ENCODE measurements at places on chromosomes 4 and X.

DNA sequence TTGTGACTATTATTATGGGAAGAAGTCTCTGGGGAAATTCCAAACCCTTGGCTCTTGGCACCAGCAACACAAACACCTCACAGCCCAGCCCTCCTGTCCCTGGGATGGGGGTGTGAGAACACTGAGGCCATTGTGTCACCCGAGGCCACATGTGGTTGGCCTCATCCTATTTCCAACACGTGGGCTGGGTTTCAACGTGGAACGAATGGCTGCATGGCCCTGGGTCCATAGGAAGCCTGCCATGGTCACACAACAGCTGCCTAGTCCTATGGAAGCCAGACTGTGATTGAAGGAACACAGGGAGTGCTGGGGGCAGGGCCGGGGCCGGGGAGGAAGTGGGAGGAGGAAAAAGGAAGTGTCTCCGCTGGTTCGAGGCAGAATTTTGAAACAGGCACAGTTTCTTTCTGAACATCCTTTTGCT lies 10.0 kb downstream of the CLCN4 start:
- no peak for DNase-seq

GRCh38 chrX:120452131-120452530 lies 17.0 kb downstream of the LAMP2 start:
- peak; percentile 37 for DNase-seq

- DNase-seq, result peak; percentile 80
These were observed 85.0 kb downstream of the ADRA2C start for GRCh38 chr4:3851211-3851610.

DNA sequence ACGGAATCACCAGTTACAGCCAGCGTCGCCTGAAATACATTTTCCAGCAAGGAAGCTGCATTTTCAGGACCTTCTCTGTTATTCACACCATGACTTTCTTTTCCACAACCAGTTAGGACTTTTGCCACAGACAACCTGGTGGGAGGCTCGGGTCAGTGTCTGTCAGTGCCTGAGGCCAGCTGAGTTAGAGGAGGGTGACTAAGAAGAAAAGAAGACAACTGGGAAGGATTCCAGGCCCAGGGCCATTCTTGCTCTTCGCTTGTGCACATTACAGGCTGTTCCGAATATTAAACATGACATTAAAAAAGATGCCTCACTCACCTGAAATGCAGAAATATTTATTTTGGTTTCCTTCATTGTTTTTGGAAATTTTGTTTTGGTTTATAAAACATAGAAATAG lies 21.4 kb upstream of the CENPU start:
- DNase-seq, result peak; percentile 82

DNA sequence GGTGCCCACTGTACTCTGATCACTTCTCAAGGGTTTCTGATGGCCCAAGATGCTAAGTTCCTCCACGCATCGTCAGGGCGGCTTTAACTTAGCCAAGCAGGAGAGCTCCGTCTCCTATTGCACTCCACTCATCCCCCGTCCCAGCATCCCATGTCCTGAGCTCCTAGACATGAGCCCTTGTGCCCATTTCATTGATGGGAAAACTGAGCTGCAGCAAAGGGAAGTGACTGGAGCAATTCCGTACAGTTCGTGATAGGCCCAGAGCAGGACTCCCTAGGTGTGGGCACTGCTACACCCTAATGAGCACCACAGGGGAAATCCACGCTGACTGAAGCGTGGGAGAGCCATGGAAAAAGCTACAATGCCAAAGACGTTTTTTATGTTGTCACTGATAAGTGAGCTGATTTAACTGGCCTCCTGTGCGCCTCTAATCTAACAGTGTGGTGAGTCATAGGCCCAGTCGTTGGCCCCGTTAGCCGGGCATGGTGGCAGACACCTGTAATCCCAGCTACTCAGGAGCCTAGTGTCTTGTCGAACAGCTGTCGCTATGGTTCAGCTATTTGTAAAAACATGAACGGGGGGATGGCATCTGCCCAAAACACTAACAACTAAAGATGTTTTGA lies 14.9 kb downstream of the NSDHL start:
- DNase-seq, result no peak

- no peak for DNase-seq
These were observed 65.9 kb upstream of the FSTL5 start for GRCh38 chr4:162229670-162230069.

DNA sequence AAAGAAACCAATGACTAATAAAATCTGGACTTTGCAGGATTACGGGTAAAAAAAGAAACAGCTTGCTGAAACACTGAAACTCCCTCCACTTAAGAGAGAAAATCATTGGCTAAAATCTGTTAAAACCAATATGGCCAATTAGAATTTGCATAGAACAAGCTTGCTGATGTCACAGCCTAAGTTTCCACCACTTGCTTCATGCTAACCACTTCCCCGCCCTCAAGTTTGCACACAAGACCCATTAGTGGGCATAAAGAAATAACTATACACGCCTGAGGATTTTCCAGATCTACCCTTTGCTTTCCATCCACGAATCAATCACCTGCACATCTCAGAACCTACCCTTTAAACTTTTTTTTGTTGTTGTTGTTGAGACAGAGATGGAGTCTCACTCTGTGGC lies 42.7 kb upstream of the PHEX start:
- DNase-seq, result no peak

GRCh38 chrX:47384502-47384901 lies 14.1 kb downstream of the ZNF157 start:
- peak; percentile 56 for DNase-seq

- no peak for DNase-seq
These were observed 2.7 kb downstream of the TKTL1 start for GRCh38 chrX:154298312-154298711.

- peak; percentile 38 for DNase-seq
These were observed 114.0 kb downstream of the BCOR start for GRCh38 chrX:39983715-39984114.

- DNase-seq, result no peak
These were observed 112.1 kb downstream of the CDKL5 start for GRCh38 chrX:18537524-18537923.

DNA sequence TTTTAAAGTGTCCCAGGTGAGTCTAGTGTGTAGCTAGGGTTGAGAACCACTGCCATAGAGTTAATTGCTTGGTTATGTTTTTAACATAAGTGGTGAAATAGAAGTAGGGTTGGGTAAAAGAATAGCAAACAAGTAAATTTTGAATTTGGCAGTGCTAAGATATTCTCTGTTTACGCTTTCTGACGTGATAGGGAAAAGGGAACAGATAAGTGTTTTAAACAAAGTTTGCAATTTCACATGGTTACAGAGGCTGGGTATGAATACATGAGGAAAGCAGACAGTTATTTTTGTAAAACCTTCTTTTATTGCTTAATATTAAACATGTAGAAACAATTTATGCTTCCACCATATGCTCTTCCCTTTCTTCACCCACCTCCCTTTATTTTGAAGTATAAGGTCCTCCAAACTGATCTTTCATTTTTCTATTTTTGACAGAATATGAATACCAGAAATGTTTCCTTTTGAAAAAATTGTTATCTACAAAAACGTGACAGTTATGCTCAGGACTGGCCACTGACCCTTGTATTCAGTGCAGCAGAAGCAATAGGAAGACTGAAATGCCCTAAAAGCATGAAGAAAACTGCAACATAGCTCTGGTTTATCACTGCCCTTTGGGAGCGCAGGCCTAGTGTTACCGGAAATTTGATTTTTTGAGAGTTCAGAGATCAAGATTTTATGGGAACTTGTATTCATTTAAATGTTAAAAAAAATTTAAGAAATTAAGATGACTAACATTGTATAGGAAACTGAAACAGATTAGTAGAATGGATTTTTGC lies 214.4 kb upstream of the ARSJ start:
- DNase-seq, result no peak

DNA sequence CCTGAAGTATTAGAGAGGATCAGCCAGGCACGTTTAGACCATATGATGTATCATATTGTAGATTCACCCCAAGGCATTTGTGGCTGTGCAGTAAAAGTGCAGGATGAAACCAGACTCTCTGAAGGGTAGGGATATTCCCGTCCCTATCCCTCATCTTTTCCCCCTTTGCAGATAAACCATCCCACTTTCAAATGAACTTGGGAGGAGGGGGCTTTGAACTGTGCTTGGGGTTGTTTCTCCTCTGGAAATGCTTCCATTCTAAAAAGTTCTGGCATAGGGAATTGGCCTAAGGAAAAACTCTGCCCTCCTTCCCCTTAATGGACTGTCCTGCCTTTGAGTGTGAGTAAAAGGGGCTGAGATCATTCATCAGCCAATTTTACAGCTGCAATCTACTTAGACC lies 23.8 kb downstream of the SNCA start:
- DNase-seq, result no peak

DNA sequence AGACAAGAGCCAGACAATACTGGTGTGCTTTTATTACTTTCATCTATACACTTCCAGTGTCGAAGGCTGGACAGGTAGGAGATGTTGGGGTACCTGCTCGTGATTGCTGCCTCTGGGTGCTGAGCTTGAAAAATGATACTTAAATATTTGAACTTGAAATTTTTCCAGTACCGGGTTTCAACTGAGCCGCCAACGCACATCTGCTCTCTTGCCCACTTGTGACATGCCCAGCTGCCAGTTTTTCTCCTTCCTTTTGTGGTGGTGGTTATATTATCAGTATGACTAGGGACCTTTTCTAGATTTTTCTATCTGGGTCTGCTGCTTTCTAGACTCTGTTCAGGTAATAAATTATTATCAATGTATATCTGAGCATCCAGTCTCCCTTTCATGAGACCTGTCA lies 3.4 kb downstream of the OGT start:
- no peak for DNase-seq

DNA sequence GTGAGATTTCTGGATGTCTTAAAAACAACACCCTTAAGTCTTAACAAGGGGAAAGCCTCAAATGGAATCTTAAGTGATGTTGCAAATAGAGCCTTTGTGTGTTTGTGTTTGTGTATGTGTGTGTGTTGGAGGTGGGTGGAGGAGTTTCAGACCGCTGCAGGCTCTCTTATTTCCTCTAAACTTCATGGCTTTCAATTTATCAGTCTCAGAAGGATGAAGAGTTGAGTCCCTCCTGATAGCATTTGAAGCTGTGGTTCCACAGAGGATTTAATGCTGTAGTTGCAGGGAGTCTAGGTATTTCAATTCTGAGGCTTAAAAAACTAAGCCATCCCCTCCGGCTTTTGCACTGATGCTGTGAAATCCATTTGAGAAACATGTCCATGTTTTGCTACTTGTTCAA lies 4.3 kb upstream of the AGA start:
- DNase-seq, result no peak

- DNase-seq, result peak; percentile 80
These were observed 1.1 kb downstream of the HCFC1 start for GRCh38 chrX:153970357-153971123.

GRCh38 chr4:74309223-74309622 lies 953 bp downstream of the EPGN start:
- DNase-seq, result no peak

GRCh38 chr4:108890484-108890881 lies 127.6 kb upstream of the ETNPPL start:
- DNase-seq, result no peak

DNA sequence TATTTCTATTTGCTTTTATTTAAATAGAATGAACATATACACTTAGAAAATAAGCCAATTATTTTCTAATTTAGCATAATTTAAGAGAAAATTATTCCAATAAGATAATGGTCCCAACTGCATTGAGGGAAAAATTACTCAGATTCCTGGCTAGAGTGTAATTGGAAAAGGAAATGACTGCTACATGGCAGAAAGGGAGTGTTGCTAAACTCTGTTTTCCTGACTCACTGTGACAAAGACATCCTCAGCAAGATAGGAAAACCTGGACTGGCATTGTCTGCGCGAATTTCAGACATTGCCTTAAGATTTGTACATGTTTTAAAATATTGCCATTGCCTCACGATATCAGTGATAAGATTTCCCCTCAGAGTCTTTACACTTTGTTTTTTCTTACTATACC lies 8.2 kb downstream of the TNIP3 start:
- peak; percentile 91 for DNase-seq

GRCh38 chrX:12494400-12495138 lies 296.6 kb upstream of the PRPS2 start:
- DNase-seq, result no peak

GRCh38 chrX:69813677-69814076 lies 197.8 kb downstream of the EDA start:
- no peak for DNase-seq

- DNase-seq, result no peak
These were observed 445.7 kb downstream of the GASK1B start for GRCh38 chr4:157727163-157727562.

DNA sequence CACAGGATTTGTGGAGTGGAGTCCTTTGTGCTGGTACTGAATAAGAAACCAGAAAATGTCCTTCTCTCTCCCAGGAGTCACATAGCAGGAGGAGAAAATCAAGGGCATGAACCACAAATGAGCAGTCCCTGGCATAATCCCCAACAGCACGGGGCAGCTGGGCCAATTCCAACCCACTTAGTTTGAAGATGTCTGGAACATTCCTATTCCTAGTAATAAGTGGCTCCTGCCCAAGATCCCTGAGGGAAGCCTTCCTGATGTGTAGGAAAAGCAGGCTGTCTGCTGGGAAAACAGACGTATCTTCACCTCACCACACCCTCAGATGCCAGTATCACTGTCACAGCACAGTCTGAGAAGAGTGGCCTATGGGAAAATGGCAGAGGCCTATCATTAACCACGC lies 182.8 kb upstream of the MAP3K15 start:
- DNase-seq, result peak; percentile 83

GRCh38 chr4:103204111-103204510 lies 6.0 kb upstream of the CENPE start:
- DNase-seq, result peak; percentile 3

GRCh38 chr4:90317785-90318184 lies 190.6 kb downstream of the CCSER1 start:
- peak; percentile 88 for DNase-seq

GRCh38 chr4:47410271-47410670 lies 53.2 kb downstream of the COMMD8 start:
- no peak for DNase-seq

DNA sequence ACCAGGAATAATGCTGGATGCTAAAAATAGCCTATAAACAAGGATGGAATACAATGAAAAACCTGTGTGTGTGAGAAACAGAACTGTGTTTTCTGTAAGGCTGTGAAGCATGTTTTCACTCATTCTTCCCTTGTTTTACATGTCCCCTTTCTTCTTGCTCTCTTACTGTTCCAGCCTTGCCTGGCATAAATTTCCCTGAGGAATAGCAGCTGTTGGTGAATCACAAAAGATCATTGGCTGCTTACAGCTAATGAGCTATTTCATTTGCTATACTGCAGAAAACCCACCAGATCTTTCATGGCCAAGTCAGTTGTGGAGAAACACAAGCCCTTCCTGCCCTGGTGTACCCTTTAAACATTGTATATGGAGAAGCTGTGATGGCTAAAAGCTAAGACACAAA lies 91.1 kb downstream of the LDB2 start:
- DNase-seq, result no peak

DNA sequence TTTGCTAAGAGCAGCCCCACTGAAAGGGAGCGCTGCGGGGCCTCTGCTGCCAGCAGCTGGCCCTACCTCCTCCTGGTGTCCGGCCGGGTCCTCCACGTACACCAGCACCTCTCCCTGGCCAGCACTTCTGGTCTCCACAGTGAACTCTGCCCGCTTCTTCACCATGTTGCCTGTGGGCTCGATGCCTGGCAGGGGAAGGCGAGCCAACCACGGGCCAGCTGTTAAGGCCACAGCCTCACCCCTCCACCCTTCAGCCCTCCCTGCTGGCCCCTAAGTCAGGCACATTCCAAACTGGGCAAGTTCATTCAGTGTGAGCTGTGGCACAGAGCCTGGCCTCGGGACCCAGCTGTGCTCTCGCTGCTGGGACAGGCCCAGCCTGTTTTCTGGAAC lies 7.8 kb downstream of the FLNA start:
- peak; percentile 23 for DNase-seq

Data from EH (cell line).